ENCODE measurements at places on chromosomes 2 and 18.

GRCh38 chr18:11005528-11005927 is 143.8 kb downstream of the PIEZO2 start:
- no peak for DNase-seq

- no peak for DNase-seq
Observed at GRCh38 chr2:197873293-197873701, 68.9 kb downstream of the PLCL1 start.

GRCh38 chr2:226869371-226869770 is 33.5 kb downstream of the RHBDD1 start:
- peak; percentile 51 for DNase-seq

GRCh38 chr18:44789710-44790109 is 109.0 kb downstream of the SETBP1 start:
- no peak for DNase-seq

GRCh38 chr2:217930761-217931563 is 71.8 kb downstream of the TNS1 start:
- no peak for DNase-seq

DNA sequence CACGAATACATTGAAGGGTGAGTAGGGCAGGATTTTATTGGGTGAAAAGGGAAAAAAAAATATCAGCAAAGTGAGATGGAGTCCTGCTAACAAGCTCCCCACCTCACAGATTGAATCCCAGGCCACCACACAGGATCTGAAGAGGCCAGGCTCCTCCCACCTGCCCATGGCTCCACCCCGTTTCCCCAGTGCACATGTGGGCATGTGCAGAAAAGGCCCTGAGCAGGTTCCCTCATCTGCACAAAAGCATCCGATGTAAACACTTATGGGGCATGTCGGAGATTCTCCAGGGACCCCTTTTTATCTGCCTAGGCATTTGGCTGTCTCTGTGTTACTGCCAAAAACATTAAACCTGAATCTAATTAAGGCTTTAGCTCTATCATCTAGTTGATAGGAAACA is 35.2 kb downstream of the SKA1 start:
- no peak for DNase-seq

- DNase-seq: no peak
Observed at GRCh38 chr2:147499785-147500184, 345.0 kb upstream of the ACVR2A start.

DNA sequence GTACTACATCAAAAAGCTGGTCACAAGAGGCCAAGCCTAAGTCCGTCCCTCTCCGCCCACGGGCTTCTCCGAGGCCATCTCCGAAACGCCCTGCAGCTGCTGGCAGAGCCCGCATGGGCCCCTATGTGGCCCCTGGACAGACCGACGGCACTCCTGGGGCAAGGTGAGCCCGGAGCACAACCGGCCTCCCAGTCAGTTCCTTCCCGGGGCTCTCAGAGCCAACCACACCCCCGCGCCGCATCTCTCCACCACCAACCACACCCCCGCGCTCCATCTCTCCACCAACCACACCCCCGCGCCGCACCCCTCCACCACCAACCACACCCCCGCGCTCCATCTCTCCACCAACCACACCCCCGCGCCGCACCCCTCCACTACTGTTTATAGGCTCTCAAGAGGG is 93.5 kb downstream of the ZNF516 start:
- no peak for DNase-seq

DNA sequence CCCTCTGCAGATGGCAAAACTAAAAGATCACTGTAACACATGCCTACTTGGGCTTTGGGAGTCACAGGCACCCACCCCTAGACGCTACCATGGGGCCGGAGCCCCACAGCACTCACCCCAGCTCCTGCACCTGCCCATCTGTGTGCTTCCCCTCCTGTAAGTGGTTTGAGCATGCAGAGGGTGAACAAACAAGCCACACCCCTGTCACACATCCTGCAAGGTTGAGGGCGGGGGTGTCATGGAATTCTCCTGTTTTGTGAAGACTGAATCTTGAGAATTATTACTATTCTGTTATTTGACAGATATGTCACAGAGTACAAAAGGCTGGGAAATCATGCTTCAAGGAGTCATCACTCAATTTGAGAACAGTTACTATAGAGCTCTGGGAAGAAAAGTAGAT is 60.9 kb downstream of the RFTN2 start:
- DNase-seq: no peak

DNA sequence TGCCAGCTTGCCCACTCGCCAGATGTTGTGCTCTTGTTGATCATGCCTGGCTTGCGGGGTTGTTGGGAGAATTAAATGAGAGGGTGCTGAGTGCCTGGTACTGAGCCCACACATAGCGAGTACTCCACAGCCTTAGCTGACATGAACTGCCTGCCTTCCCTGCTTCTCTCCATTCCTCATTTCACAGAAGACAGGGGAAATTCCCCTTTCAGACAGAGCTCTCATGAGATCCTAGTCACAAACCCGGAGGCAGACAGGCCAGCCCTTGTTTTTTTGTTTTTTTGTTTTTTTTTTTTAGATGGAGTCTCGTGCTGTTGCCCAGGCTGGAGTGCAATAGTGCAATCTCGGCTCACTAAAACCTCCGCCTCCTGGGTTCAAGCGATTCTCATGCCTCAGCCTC is 17.1 kb upstream of the DNMT3A start:
- DNase-seq: no peak

- no peak for DNase-seq
Observed at GRCh38 chr18:8314124-8314523, 295.1 kb upstream of the RAB12 start.

DNA sequence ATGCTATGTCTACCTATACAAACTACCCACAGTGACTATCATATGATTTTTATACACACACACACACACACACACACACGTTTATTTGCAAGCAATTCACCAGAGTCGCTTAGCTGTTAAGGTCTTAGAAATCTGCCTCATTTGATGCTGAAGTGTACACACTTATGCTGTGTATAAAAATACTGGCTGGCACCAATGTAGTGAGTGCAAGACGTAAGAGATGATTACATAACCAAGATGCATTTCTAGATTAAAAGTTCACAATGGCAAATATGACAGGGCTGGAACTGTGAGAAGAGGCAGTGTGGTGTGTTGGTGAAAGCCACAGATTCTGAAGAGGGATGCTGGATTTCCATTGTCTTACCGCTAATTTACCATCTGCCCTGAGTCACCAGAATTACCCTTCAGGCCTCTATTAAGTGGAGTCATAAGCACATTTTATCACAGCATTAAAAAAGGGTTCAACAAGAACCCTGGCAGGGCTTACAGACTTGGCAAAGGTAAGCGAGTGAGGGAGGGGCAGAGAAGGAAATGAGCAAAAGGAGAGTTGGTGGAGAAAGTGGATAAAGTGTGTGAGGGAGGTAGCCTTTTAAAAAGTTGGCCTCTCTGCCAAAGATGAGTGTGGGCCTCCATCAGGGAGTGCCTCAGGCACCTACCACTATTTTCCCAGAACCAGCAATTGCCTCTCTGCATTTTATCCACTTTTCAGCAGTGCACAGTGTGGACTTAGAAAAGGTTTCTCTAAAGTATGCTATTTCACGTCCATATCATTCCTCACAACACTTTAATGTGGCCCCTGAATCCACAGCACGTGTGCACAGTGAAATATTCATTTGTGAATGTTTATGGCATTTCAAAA is 21.5 kb downstream of the MEIS1 start:
- no peak for DNase-seq

- DNase-seq: peak; percentile 41
Observed at GRCh38 chr2:165017966-165018596, 62.8 kb upstream of the SLC38A11 start.

GRCh38 chr18:69680123-69680522 is 267.6 kb downstream of the CD226 start:
- DNase-seq: no peak

Measured in midbrain (tissue), 1 donor.